ENCODE measurements at places on chromosomes 1 and 21. TPM values are rescaled to one million over a fixed set of nuclear protein-coding genes. Genes with fewer than 3 reads are reported as not detected.
A peak's percentile ranks its signal among the peaks of the same experiment; 100 is the strongest.

DNA sequence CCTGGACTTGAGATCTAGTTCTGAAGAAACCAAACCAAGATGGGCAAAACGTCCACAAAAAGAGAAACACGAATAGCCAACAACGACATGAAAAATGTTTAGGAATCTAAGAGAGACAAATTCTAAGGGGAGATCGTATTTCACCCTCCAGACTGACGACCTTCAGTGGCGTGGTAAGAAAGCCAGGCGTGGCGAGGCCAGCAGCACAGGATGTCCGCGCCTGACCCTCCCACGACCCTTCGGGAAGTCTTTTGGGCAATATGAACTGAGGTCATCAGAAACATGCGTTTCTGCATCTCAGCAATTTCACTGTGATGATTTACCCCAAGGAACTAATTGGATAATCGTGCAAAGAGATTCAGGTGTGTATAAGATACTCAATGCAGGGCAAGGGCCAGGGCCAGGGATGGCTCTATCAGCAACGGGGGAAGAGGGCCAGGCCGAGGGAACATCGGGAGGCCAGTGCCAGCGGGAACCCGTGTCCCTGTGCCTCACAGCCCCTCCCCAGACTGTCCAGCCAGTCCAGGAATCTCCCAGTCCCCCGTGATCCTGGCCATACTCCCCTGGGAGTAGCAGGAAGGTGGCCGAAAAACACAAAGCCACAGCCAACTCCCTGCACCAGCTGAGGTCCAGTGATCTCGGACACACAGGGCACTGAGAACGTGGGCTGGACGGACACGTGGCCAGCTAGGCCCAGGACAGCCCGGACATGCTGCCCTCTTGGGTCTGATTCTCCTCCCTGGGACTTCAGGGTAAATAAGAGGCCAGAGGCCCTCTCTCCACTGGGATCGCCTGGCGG, 53.6 kb upstream of the ADARB1 start:
- peak; percentile 11 for DNase-seq

GRCh38 chr21:42469272-42469671, 26.8 kb downstream of the RSPH1 start:
- no peak for DNase-seq

DNA sequence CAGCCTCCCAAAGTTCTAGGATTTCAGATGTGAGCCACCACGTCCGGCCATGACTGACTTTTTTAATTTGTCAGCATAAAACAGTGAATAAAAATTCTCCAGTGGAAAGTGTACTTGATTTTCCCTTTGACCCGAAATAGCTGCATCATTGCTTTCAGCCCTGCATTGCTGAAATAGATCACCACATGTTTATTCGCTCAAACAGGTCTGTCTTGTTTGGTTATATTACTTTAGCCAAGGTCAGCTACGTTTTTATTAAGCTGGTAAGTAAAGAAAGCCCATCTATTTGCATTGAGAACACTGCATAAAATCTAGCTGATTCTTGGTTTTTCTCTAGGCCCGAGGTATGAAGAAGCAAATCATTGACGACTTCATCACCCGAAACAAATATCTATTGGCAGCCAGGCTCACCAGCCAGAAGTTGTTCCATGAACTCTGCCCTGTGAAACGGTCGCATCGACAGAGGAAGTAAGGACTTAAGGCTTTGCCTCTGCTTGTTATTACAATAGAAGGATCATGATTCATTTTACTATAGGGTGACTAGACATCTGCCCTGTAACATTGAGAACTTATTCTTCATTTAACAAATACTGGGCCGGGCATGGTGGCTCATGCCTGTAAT, 25.6 kb downstream of the AGMAT start:
- no peak for DNase-seq

GRCh38 chr1:91792489-91793071, 93.4 kb downstream of the TGFBR3 start:
- DNase-seq = no peak

Gene C1orf226
- 6.7 TPM for total RNA-seq

Gene CHODL
- not detected for total RNA-seq
